Left cardiac atrium (tissue), 4 donors: ENCODE measurements at places on chromosomes 7 and 10. TPM values are rescaled to one million over a fixed set of nuclear protein-coding genes. Genes with fewer than 3 reads are reported as not detected.

RNF148 gene
- total RNA-seq, result 0.63 TPM

C1GALT1 gene
- total RNA-seq, result 21.6 TPM

SYPL1 gene
- total RNA-seq, result 71.9 TPM

RASA4 gene
- total RNA-seq, result 33.5 TPM

DOCK1 gene
- 27.3 TPM for total RNA-seq

LRIT1 gene
- total RNA-seq, result not detected

VAX1 gene
- not detected for total RNA-seq

SPDYE16 gene
- 0.34 TPM for total RNA-seq

ZNRF2 gene
- total RNA-seq, result 7.7 TPM

LOXL4 gene
- 0.77 TPM for total RNA-seq

PTF1A gene
- total RNA-seq, result not detected

ANKRD7 gene
- total RNA-seq, result 1.1 TPM

LRRC4 gene
- total RNA-seq, result 3.9 TPM

TFR2 gene
- 0.29 TPM for total RNA-seq
